ENCODE measurements at places on chromosomes 1 and 21.

DNA sequence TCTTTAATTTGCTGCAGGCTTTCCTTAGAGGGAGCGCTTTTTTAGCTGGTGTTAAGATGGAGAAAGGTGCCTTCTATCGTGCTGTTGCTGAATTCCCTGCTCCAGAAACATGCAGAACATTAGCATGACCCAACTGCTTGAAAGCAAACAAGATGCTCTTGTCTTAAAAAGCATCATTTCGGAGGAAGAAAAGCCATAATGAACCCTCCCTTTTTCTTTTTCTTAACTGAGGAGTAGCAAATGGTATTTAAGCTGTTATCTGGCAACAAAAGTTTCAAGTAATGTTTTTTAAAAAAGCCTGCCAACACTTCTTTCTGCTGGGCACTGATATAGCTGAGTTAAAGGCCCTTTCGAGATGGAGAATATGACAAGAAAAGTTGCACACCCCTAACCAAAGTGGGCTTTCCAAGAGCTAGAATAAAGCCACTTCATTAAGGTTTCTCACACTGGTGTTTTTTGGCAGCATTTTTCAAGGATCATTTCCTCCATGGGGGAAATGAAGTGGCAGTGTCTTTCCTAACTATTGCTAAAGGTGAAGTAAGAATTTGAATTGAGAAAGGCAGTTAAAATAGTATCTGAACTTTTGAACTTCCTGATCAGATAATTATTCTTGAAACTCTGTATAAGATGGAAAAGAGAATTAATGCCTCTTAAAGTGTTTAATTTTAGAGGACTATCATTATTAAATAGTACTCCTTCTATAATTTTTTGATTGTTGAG, 38.8 kb downstream of the ST6GALNAC5 start:
- no peak for DNase-seq

- no peak for DNase-seq
These were observed 24.9 kb downstream of the PRKCZ start for GRCh38 chr1:2074944-2075740.

GRCh38 chr1:42420911-42421585, 34.8 kb downstream of the ZMYND12 start:
- DNase-seq: peak; percentile 100

DNA sequence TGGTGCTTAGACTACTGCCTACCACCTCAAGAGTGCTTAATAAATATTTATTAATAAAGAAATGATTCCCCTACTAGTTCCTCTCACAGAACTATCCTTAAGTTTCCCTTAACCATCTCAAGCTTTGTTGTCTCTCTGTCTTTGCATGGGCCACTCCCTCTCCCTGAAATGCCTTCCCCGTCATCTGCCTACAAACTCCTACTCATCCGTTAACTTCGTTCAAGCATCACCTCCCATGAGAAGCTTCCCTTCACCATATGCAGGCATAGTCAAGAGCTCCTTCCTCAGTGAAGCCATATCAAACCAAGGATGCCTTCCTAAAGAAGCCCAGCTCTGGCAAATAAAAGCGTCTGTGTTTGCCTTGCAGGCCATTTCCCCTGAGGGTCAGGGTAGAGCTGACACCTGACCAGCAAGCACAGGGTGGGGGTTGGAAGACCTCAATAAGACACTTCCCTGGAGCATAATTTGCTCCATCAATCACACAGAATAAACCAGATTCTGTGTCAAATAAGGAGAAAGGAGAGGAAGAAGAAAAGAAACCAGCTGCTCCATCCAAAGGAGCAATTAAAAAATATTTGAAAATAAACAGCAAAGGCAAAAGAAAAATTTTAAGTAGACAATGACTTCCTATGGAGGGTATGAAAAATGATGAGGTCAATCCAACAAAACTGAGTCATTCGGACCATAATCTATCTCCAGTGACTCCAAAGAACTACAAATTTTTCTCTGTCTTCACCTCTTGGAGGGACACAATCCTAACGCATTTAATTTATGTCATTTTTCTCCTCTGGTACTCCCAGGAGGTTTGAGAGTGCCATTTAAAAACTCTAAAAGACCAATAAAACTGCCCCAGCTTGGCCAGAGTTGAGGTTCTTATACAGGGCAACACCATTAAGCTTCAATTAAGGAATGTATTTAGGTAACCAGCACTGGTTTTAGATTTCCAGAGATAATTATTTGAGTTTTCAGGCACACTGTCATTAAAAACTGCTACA, 303.6 kb downstream of the KCNH1 start:
- DNase-seq: no peak

DNA sequence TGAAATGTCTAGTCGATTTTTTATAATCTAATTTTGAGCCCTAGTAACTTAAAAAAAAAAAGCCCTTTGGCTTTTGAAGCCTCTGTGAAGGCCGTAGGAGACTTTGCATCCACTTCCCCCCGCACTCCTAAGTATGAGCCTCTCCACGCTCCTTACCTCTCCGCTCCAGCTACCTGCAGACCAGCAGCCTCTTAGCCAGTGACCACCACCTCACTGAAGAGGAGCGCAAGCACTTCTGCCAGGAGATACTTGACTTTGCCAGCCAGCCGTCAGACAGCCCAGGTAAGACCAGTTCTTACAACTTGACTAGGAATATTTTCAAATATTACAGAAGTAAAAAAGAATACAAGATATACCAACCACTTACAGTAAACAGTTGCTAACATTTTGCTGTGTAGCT, 27.4 kb upstream of the PWP2 start:
- no peak for DNase-seq

- no peak for DNase-seq
These were observed 137.4 kb downstream of the CNIH3 start for GRCh38 chr1:224753491-224753890.

GRCh38 chr21:16594191-16594590, 864.4 kb downstream of the USP25 start:
- no peak for DNase-seq

- peak; percentile 3 for DNase-seq
These were observed 20.8 kb downstream of the PHLDA3 start for GRCh38 chr1:201447903-201448871.

GRCh38 chr21:43193088-43193650, 24.4 kb downstream of the CRYAA start:
- DNase-seq: no peak

Measured in NCI-H2029 treated with DMSO at 0.1 percent for 48 hours (cell line).